ENCODE measurements at places on chromosomes 16 and 17.

GRCh38 chr17:43760254-43760852 is 1.8 kb upstream of the SOST start:
- peak; percentile 91 for DNase-seq

- no peak for DNase-seq
Measured at GRCh38 chr17:20105539-20106280, 96.6 kb downstream of the SPECC1 start.

- peak; percentile 49 for DNase-seq
Measured at GRCh38 chr17:37527249-37527851, 37.7 kb downstream of the DUSP14 start.

DNA sequence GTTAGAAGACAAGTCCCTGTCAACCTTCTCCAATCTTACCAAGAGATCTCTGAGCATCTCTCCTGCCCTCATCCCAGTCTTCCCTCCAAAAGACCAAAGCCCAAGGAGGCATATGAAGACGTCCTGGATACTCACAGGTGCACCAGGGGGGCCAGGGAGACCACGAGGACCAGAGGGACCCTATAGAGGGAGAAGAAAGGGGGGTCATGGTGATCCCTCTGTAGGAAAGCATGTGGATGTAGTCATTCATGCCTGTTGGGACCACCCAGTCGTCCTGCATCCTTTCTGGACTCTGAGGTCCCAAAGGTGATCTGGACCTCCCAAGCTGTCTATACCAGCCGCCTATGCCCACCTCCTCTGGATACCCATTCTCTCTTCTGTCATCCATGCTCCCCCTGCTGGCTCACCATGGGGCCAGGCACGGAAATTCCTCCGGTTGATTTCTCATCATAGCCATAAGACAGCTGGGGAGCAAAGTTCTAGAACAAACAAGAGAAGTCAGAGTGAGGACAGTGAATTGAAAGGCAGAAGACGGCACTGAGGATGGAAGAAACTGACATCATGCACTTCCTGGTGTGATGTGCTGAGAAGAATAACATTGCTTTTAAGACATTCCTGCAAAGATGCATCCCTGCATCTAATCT is 3.3 kb downstream of the COL1A1 start:
- no peak for DNase-seq

- DNase-seq = no peak
Measured at GRCh38 chr17:50903604-50904517, 37.7 kb upstream of the TOB1 start.

GRCh38 chr17:78674595-78675315 is 97.6 kb upstream of the DNAH17 start:
- no peak for DNase-seq

GRCh38 chr17:58517378-58517927 is 3.0 kb upstream of the MTMR4 start:
- DNase-seq = no peak

DNA sequence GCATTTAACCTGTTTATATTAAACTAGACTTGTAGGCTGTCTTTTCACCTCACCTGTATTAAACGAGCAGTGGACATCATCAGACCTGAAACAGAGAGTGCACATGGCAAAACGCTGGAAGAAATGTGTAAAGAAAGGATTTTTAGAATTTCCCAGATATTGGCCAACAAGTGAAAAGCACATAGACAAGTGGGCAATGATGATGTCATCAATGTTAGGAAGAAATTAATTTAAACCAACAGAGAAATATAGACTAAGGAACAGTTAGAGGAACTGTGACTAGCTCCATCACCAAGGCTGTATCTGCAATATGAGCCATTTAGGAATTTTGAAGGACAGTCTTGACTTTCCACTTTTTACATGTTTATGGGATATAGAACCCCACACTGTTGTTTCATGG is 67.1 kb upstream of the SLC12A3 start:
- no peak for DNase-seq

DNA sequence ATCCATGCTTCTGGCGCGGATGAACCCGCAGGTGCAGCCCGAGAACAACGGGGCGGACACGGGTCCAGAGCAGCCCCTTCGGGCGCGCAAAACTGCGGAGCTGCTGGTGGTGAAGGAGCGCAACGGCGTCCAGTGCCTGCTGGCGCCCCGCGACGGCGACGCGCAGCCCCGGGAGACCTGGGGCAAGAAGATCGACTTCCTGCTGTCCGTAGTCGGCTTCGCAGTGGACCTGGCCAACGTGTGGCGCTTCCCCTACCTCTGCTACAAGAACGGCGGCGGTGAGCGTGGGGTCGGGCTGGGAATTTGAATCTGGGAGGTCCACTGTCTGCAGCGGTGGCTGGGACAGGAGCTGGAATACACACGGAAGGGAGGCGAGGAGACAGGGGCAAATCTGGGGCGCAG is 904 bp downstream of the SLC6A2 start:
- DNase-seq = no peak

GRCh38 chr17:1820528-1821252 is 9.0 kb downstream of the SMYD4 start:
- DNase-seq = peak; percentile 50

GRCh38 chr16:31077592-31078396 is 3.6 kb downstream of the ZNF646 start:
- DNase-seq = no peak

DNA sequence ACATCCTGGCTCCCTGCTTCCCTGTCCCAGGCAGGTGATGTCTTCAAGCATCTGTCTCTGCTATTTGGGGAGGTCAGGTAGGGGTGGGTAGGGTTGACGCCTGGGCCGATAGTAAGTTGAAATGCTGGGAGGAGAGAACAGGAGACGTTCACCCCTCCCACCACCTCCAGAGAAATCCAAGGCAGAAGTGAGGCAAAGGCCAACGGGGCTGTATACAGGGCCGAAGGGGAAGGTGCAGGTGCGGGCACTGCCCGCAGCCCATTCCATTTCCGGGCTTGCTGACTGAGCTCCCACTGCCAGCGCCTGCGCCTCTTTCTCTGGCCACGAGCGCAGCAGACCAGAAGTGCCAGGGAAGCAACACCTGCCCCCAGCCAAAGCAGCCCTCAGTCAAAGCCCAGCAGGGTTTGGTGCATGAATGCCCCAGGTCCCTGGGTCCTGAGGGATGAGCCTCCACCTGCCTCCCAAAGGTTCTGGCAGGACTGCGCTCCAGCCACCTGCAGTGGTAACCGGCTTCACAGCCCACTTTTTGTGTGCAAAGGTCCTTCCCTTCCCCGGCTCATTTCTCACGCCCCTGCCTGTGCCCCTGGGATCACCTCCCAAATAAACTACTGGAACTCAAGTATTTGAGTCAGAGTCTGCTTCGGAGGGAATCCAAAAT is 127.6 kb upstream of the TNRC6C start:
- DNase-seq = no peak

GRCh38 chr17:49742166-49742638 is 21.7 kb downstream of the FAM117A start:
- no peak for DNase-seq

DNA sequence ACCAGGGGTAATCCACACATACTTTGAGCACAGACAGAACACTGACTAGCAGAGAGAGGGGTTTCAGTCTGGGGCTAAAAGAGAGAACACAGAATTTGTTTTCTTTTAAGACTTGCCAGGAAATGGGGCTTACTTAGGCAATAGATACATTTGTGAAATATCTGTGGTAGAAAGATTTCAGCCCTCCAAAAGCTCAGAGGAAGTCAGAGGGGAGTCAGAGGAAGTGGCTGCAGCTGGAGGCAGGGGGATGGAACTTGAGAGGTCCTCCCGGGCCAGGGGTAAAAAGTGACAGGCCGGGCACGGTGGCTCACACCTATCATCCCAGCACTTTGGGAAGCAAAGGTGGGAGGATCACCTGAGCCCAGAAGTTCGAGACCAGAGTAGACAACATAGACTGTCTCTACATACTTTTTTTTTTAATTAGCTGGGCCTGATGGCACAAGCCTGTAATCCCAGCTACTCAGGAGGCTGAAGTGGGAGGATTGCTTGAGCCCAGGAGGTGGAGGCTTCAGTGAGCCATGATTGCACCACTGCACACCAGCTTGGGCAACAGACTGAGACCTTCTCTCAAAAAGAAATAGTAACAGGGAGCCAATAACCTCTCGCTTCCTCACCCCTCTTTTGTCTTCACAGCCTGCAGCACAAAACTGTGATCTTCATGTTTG is 49.9 kb downstream of the NLRC5 start:
- DNase-seq = peak; percentile 68

- no peak for DNase-seq
Measured at GRCh38 chr17:34107019-34107418, 148.1 kb upstream of the CCL2 start.

GRCh38 chr16:11836650-11837244 is 14.6 kb downstream of the RSL1D1 start:
- peak; percentile 95 for DNase-seq

DNA sequence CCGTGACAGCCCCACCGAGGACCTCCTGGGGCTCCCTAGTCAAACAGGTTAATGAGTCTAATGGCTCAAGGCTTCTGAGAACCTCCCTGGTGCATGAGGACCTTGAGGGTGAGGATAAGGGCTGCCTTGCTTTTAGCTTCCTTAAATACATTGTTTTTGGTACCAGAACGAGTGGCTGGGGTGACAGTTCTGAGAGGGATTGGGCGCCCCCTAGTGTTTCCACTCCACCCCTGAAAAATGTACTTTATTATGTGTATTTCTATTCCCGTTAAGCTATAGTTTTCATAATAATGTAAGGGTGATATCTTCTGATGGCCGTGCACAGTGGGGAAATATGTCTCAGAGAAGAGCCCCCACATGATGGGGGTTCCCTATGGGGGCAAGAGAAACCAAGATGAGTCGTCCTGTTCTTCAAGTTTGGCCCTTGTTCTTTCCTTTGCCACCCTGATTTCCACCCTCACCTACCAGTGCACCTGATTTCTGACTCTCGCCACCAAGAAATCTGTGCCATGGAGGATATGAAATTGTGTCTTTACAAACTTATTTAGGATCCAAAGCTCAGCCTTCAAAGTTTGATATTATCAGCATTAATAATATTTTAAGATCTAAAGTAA is 14.5 kb upstream of the VWA3A start:
- peak; percentile 39 for DNase-seq

DNA sequence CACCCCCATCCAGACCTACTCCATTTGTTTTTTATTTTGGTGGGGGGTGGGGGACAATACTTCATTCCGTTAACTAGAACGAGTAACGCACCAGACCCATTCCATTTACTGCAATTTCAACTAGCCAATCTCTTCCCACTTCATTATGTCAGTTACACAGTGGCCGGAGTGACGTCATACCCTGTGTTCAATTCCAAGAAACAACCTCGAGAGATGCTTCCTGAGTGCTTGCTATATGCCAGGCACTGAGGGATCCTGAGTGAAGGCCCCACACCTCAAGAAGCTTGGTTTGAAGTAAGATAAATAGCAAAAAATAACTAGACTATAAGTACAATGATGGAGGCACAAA is 9.1 kb upstream of the SIAH1 start:
- DNase-seq = no peak

DNA sequence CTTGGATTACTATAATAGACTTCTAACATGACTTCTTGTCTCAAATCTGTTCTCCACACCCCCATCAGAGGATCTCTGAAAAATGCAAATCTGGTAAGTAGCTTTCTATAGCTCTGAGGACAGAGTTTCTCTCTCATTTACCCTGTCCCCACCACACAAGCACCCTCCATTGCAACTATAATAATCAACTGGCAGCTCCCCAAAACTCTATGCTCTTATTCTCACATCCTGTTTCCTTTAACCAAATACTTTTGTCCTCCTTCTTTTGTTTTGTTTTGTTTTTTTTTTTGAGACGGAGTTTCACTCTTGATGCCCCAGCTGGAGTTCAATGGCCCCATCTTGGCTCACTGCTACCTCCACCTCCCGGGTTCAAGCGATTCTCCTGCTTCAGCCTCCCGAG is 73.4 kb downstream of the HELZ start:
- no peak for DNase-seq

GRCh38 chr17:80730739-80731138 is 186.1 kb downstream of the RPTOR start:
- no peak for DNase-seq

- no peak for DNase-seq
Measured at GRCh38 chr17:40402668-40403067, 15.0 kb downstream of the TOP2A start.

GRCh38 chr16:563072-563644 is 3.0 kb downstream of the PRR35 start:
- DNase-seq = no peak

- DNase-seq = peak; percentile 16
Measured at GRCh38 chr17:37182786-37183465, 192.9 kb upstream of the C17orf78 start.

DNA sequence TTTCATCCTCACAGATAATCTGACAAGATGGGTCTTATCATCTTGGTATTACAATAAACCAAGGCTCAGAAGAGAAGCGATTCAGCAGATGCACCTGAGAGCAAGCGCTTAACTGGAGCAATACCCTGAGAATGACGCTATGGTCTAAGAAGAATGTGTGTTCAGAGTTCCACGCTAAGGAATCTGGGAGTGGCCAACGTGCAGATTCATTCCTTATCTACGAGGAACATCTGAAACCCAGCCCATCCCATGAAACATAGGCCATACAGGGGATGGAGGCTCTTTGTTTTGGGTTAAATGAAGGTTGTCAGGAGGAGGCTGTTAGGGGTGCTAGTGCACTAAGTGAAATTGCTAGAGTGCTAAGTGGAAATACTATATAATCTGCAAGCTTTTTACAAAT is 28.5 kb upstream of the KDM8 start:
- DNase-seq = no peak

DNA sequence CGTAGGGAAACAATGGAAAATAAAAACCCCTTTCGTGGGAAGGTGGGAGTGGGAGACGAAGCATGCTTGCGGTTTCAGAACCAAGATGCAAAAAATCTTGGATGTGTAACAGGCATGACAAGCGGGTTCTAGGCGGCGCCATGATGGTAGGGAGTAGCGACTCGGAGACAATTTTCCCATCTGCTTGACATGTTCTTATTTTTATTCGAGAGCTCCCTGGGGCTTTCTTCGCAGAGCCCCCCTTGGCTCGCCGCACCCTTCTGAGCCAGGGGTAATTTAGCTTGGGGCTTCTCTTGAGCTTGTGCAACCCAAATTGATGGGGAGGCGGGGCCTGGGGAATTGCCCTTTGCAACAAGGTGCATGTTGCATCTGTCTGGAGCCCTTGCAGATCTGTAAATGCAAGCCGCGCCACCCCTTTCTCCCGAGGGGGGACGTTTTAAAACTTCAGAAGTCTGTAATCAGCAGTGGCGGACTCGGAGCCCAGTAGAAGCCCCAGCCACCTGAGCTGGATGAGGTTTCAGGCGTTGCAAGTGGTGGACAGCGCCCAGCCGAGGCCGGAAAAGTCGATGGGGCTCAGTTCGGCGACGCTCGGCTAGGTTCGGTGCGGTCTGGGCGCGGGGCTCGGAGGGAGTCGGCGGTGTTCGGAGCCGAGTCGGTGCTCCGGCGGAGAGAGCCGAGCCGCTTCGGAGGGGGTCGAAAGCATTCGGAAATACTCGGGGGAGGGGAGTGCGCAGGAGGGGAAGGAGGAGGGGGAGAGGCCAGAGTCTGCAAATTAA is 2.9 kb downstream of the GNAO1 start:
- DNase-seq = peak; percentile 49

- DNase-seq = no peak
Measured at GRCh38 chr17:81906476-81907218, 4.6 kb downstream of the PCYT2 start.

GRCh38 chr17:73324160-73324475 is 12.3 kb upstream of the CDC42EP4 start:
- DNase-seq = no peak

GRCh38 chr17:49457564-49458535 is 37.2 kb upstream of the NGFR start:
- no peak for DNase-seq

- DNase-seq = no peak
Measured at GRCh38 chr17:45824475-45824874, 20.2 kb upstream of the SPPL2C start.

GRCh38 chr17:17041018-17041521 is 1.2 kb upstream of the MPRIP start:
- DNase-seq = no peak

Data from astrocyte of the cerebellum (primary cell).